Common myeloid progenitor, CD34-positive (primary cell): ENCODE measurements at places on chromosomes 6 and 20.

- DNase-seq, result peak; percentile 47
Observed at GRCh38 chr6:108838101-108838717, 10.0 kb upstream of the ARMC2 start.

DNA sequence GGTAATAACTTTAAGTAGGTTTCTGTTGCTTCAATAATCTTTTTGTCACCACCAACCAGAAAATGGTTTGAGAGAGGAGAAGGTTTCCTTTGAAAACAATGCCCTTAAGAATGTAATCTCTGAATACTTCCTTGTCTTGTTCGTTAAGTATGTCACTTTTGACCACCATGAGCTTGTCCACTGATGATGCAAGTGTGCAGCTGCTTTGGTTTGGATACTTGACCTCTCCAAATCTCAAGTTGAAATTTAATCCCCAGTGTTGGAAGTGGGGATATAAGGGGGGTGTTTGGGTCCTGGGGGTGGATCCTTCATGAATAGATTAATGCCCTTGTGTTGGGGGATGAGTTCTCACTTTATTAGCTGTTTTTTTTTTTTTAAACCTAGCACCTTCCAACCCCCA, 985.4 kb downstream of the EPHA7 start:
- DNase-seq, result no peak

DNA sequence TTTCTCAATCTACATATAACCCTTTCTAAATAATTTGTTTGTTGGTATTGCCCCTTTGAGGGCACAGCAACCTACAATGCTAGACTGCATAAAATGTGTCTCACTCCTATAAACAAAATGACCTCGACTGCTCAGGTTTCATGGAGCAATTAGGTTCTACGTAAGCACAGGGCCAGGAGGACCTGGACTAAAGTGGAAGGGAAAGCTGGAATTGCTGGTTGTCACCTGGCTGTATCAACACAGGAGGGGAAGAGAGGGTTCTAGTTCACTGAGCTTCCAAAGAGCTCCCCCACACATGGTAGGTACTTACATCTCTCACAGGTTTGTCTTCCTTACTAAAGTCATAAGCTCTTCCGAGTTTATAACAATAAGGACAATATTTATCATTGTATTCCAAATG, 51.0 kb downstream of the NCOA6 start:
- DNase-seq, result no peak

GRCh38 chr20:43658723-43659419, 8.0 kb upstream of the MYBL2 start:
- no peak for DNase-seq
